Spleen (tissue), 13 donors: ENCODE measurements at places on chromosomes 1 and 21. TPM values are rescaled to one million over a fixed set of nuclear protein-coding genes. Genes with fewer than 3 reads are reported as not detected.

CRYAA gene
- not detected for polyA plus RNA-seq

DNA sequence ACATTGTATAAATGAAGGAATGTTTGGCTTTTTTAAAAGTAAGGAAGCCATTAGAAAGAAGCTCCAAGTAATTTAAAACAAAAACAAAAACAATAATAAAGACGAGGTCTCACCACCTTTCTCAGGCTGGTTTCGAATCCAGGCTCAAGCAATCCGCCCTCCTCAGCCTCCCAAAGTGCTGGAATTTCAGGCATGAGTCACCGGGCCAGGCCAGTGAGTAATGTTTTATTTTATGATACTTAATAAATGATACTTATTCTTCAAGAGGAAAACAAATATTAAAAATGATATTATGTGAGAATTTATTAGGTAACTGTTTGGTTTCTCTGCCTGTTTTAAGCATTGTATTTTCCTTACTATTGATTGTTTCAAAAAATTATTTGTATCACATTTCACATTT is 201.4 kb upstream of the BRINP3 start:
- no peak overlapping the region for H3K4me3 ChIP-seq
- H3K27ac ChIP-seq = no peak overlapping the region
- no peaks in the 10 kb centered on the region for H3K4me1 ChIP-seq
- no peaks in the 10 kb centered on the region for H3K36me3 ChIP-seq
- no peak for DNase-seq
- no peaks in the 10 kb centered on the region for H3K27me3 ChIP-seq

FCRL5 gene
- polyA plus RNA-seq = 59.6 TPM

RCAN1 gene
- polyA plus RNA-seq = 8.1 TPM

RAB42 gene
- polyA plus RNA-seq = 8.0 TPM

GRCh38 chr1:169086603-169087455 is 19.7 kb upstream of the ATP1B1 start:
- DNase-seq = no peak
- no peaks in the 10 kb centered on the region for H3K36me3 ChIP-seq

- no peaks in the 10 kb centered on the region for H3K27me3 ChIP-seq
- no peaks in the 10 kb centered on the region for H3K4me1 ChIP-seq
- DNase-seq = no peak
Measured at GRCh38 chr1:74502432-74502831, 10.0 kb downstream of the LRRC53 start.

REN gene
- not detected for polyA plus RNA-seq

- H3K4me3 ChIP-seq = no peak overlapping the region
- H3K27ac ChIP-seq = no peak overlapping the region
- no peaks in the 10 kb centered on the region for H3K36me3 ChIP-seq
Measured at GRCh38 chr1:4169991-4170390, 269.9 kb upstream of the C1orf174 start.

GRCh38 chr1:30801771-30802198 is 44.2 kb upstream of the LAPTM5 start:
- peaks cover 19% of the 10 kb centered on the region for H3K27me3 ChIP-seq
- H3K4me1 ChIP-seq = peaks cover 8% of the 10 kb centered on the region
- peak; percentile 93 for DNase-seq
- no peak overlapping the region for H3K4me3 ChIP-seq
- H3K27ac ChIP-seq = no peak overlapping the region

DNA sequence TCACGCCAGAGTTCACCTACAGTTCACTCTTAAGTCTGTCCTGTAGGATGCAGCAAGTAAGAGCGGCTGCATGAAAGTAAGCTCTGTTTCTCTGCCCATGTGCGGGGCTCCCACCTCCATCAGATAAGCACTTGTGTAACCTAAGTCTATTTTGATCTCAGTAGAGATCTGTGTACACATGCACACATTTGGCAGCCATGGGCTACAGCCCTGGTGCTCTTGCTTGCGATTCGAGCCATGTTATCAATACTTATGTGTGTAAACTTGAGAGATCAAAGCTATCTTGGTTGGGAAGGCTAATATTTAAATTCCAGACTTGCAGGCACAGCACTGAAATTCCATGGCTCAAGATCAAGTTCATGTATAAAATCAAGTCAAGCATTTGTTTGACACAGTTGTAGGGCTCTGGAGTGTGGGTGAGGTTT is 244.7 kb upstream of the FGGY start:
- H3K4me3 ChIP-seq = no peak overlapping the region
- H3K36me3 ChIP-seq = no peaks in the 10 kb centered on the region
- peaks cover 8% of the 10 kb centered on the region for H3K4me1 ChIP-seq
- no peaks in the 10 kb centered on the region for H3K27me3 ChIP-seq
- no peak for DNase-seq
- H3K27ac ChIP-seq = no peak overlapping the region

DNA sequence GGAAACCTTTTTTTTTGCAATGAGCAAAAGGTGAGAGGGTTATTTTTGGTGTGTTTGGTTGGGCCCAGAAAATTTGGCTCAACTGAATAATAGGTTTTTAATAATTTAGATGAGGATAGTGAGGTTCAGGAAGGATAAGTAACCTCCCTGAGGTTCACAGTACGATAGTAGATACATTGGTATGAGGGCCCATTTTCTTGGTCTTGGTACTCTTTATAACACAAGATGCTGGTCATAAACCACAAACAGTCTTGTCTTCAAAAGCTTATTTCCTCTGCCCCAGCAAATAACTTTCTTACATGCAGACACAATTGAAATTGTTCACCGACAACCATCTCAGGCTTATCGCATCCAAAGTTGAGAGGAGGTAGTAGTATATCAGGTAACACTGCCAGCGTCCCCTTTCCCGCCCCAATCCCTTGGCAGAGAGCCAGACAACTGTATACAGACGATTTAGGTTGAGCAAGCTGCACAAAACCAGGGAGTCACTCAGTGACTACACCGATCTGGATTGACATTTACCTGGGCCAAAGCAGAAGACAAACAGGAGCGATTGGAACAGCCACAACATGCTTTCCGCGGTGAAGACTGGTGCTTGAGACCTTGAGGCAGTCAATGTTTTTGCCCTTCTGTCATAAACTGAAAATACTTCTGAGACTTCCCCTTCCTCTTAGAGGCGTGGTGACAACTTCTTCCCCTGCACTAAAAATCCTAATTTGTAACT is at the start of gene SLAMF6:
SLAMF6 (minus strand) TSS at position 634 of the 724 bp plus-strand sequence; CDS start at position 571, 63 bp downstream.
- no peaks in the 10 kb centered on the region for H3K36me3 ChIP-seq
- peak within 1 kb of the TSS; percentile 86 for H3K27ac ChIP-seq
- peak; percentile 70 for DNase-seq
- peaks cover 35% of the 10 kb centered on the region for H3K4me1 ChIP-seq
- peak within 1 kb of the TSS; percentile 42 for H3K4me3 ChIP-seq
- no peaks in the 10 kb centered on the region for H3K27me3 ChIP-seq

GRCh38 chr1:14296795-14297194 is 301.7 kb upstream of the KAZN start:
- no peaks in the 10 kb centered on the region for H3K4me1 ChIP-seq
- H3K27ac ChIP-seq = no peak overlapping the region
- no peak for DNase-seq
- no peaks in the 10 kb centered on the region for H3K27me3 ChIP-seq
- H3K4me3 ChIP-seq = no peak overlapping the region

- H3K27me3 ChIP-seq = no peaks in the 10 kb centered on the region
- no peak overlapping the region for H3K27ac ChIP-seq
- no peak for DNase-seq
- H3K36me3 ChIP-seq = no peaks in the 10 kb centered on the region
- H3K4me1 ChIP-seq = no peaks in the 10 kb centered on the region
Measured at GRCh38 chr21:34029743-34030528, 43.4 kb upstream of the MRPS6 start.

DNA sequence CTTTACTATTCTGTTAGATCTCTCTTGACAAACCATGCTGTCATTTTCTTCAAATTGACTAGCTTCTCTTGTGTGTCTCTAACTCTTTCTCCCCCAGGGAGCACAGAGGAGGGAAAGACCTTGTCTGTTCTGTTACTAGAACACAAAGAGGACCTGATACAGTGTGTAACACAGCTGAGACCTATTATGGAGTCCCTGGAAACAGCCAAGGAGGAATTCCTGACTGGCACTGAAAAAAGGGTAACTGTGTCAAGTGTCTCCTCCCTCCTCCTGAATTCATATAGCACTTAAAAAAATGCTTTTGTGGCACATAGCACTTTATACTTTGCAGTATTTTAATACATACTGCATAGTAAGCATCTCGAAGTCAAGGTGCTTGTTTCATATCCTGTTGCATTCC is 50.6 kb downstream of the ZBTB40 start:
- no peak overlapping the region for H3K4me3 ChIP-seq
- no peaks in the 10 kb centered on the region for H3K27me3 ChIP-seq
- no peak for DNase-seq
- peaks cover 4% of the 10 kb centered on the region for H3K36me3 ChIP-seq
- H3K27ac ChIP-seq = no peak overlapping the region

DNA sequence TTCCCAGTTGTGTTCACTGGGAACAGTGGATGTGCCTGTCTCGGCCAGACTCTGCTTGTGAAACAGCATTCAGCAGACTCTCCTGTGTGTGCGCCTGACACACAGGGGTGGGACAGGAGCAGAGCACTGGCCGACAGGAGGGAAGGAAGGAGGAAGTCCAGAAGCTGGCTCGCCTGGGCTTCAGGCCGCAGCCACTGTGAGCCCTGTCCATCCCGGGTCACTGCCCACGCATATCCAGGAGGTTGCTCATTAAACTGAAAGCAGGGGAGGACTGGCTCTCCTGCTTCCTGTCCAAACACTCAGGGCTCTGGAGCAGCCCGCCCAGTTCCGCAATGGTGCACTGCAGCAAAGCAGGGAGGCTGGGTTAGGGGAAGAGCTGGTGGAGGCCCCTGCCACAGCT is 218.7 kb upstream of the VAMP3 start:
- peak; percentile 85 for DNase-seq
- peaks cover 16% of the 10 kb centered on the region for H3K4me1 ChIP-seq
- peak overlapping the region; percentile 72 for H3K27ac ChIP-seq
- H3K36me3 ChIP-seq = no peaks in the 10 kb centered on the region
- H3K27me3 ChIP-seq = no peaks in the 10 kb centered on the region
- no peak overlapping the region for H3K4me3 ChIP-seq

RBM8A gene
- polyA plus RNA-seq = 117 TPM

C1QA gene
- polyA plus RNA-seq = 658 TPM

GRCh38 chr1:75353051-75353450 is 218.9 kb downstream of the LHX8 start:
- no peak overlapping the region for H3K4me3 ChIP-seq
- H3K27ac ChIP-seq = no peak overlapping the region
- no peaks in the 10 kb centered on the region for H3K36me3 ChIP-seq

DNA sequence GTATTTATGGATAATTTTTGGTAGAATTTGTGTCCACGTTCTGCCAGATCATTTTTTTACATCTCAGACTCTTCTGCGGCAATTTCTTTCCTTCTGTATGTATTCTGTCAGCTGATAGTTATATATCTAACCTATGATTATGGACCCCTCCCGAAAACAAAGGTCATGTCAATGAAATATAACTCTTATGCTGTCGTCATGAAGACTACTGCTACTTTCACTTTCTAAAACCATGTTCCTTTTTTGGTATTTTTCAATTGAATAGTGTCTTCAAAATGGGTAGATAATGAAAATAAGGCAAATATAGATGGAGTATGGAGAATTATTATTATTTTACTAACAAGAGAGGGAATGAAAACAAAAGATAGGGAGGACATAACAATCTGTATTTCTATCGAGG is 3.2 kb downstream of the ANGPTL1 start:
- H3K4me3 ChIP-seq = peak overlapping the region; percentile 8
- DNase-seq = no peak
- peaks cover 48% of the 10 kb centered on the region for H3K4me1 ChIP-seq
- peaks cover 27% of the 10 kb centered on the region for H3K36me3 ChIP-seq
- no peaks in the 10 kb centered on the region for H3K27me3 ChIP-seq
- H3K27ac ChIP-seq = peak overlapping the region; percentile 24

DNA sequence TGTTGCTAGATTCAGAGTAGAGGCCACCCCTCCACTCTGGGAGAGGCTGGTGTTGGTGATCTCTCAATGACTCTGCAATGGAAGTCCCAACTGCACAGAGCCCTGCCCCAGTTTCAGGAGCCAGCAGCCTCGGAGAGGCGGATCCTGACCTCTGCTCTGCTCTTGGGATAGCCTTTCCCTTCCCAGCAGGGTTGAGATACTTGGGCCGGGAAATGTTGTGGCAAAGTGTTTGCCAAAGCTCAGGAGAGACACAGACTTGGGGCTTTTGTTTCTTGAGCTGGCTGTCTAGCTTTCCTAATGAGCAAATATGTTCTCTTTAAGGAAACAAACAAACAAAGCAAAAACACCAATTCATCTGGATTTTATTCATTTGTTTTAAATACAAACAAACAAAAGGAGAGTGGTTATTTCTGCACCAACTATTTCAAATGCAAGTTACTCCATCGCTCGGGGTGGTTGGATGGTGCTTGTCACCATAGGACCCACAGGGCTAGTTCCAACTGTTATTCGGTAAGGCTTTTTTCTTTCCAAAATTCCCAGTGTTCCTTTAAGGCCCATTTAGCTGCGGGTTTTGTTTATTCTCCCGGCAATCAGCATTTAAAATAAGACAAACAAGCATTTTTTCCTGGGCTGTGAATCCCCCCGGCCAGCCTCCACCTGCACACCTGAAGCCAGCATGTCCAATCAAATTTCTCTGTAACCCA is 193.9 kb upstream of the LMO4 start:
- no peak for DNase-seq
- H3K4me1 ChIP-seq = peaks cover 15% of the 10 kb centered on the region
- no peaks in the 10 kb centered on the region for H3K36me3 ChIP-seq
- no peaks in the 10 kb centered on the region for H3K27me3 ChIP-seq

- H3K27me3 ChIP-seq = no peaks in the 10 kb centered on the region
- H3K4me1 ChIP-seq = no peaks in the 10 kb centered on the region
- DNase-seq = no peak
- no peak overlapping the region for H3K4me3 ChIP-seq
Measured at GRCh38 chr1:218765753-218766152, 407.9 kb upstream of the LYPLAL1 start.

SMPDL3B gene
- polyA plus RNA-seq = 0.21 TPM

DNA sequence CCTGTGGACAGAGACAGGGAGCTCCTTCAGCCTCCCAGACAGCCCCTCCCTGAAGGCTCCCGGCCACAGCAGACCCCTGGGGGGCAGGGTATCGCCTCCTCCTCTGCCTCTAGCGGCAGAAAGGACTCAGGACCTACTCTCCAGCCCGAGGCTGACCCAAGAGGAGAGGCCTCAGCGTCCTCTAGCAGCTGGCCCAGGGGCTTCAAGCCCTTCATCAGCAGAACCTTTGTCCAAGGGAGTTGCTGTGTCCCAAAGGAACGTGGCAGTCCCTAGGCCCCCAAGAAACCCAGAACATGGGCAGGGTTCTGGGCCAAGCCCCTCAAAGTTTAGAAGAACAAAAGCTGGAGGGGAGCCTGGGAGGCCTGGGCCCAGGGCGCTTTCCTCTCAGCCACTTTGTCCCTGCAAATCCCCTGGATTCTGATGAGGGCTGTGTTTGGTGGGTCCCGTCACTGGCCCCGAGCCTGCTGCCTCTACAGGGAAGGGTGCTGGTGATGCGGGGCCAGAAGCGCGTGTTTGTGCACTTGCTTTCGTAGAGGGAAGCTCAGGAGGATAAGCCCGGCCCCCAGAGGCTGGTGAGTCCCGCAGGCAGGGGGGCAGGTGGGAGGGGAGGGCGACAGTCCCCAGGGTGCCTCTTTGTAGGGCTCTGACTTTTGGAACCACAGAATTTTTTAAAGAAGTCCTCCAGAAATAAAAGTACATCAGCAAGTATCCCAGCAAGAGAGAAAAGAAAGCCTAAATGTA is 13.3 kb downstream of the ITGB2 start:
- no peaks in the 10 kb centered on the region for H3K27me3 ChIP-seq
- no peak overlapping the region for H3K27ac ChIP-seq
- H3K36me3 ChIP-seq = peaks cover 81% of the 10 kb centered on the region
- no peak overlapping the region for H3K4me3 ChIP-seq
- peaks cover 95% of the 10 kb centered on the region for H3K4me1 ChIP-seq
- DNase-seq = peak; percentile 88

DNAJC28 gene
- polyA plus RNA-seq = 0.86 TPM

PI4KB gene
- polyA plus RNA-seq = 41.4 TPM
